Activated CD8-positive, alpha-beta T cell treated with anti-CD3 and anti-CD28 coated beads, Interleukin-2, amount 10 ng/mL, durations not matched to agents 7 days and 5 days (primary cell): ENCODE measurements at places on chromosomes 11 and 22.

GRCh38 chr11:90332415-90332814 lies 109.6 kb upstream of the CHORDC1 start:
- no peak for DNase-seq

DNA sequence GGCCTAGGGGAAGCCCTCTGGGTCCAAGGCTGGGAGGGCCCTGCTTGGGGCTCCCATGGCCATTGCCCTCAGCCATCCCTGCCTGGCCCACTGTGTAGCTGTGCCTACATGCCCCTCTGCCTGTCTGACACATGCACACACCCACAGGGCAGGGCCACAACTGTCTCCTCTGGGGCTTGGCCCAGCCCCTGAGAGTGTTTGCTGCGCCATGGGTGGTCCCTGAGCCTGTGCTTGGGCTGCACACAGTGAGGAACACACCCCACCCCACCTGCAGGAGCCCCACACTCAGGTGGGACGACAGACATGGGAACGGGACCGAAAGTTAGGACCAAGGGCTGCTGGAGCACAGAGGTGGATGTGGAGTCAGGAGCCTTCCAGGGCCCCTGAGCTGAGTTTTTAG lies 489.5 kb downstream of the TBC1D22A start:
- DNase-seq: peak; percentile 7

DNA sequence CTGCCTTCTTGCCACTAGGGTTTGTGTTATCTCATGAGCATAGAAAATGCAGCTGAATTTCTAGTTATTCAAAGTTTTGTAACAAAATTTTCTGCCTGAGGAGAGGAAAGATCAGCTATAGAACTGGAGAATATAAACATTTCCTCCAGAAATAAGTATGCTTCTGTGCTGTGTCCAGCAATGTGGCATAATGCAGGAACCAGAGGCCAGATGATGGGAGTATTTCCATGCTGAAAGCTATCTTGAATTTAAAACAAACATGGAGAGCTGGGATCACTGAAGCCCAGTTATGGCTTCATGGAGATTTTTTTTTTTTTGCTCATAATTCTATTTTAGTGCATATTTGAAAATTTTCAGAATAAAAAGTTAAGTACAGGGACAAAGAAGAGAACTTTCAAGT lies 608.2 kb downstream of the SOX6 start:
- no peak for DNase-seq

GRCh38 chr11:93939084-93939760 lies 81.9 kb upstream of the HEPHL1 start:
- DNase-seq: no peak
